M059J (cell line): ENCODE measurements at places on chromosomes 2 and 18.

DNA sequence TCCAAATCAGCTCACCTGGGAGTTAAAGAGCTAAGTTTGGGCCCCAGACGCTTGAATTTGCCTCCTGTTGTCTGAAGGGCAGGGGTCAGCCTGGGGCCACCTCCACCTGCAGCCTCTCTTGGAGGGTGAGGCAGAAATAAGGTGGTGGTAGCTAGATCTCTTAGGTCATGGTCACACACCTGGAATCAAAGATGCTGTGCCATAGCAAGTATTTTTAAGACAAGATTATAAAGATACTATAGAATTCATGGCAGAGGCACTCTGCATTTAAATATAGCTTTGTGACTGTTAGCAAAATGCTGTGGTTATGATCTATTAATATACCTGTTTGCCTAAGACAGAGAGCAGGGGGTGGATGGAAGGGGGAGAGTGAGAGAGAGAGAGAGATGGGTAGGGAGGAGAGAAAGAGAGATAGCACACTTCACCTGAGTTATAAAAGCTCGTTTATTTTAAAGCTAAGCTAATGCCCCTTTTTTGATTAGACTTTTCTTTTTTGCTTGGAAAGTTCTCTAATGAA is 242.7 kb downstream of the TMEM182 start:
- DNase-seq = no peak

DNA sequence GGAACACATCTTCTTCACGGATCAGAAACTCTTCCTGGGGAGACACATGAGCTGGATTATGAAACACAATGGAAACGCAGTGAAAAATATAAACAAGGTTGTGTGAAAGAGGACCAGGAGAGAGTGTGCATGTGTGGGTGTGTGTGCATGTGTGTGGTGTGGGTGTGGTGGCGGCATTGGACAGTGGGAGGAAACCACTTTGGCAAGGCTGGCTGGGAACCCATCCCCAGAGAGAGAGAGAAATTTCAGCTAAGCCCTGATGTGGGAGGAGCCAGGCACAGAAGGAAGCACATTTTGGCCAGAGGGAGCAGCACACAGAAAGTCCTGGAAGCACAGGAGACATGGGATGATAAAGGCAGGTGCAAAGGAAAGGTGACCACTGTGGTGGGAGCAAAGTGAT is 147.6 kb upstream of the COPS8 start:
- DNase-seq = no peak

DNA sequence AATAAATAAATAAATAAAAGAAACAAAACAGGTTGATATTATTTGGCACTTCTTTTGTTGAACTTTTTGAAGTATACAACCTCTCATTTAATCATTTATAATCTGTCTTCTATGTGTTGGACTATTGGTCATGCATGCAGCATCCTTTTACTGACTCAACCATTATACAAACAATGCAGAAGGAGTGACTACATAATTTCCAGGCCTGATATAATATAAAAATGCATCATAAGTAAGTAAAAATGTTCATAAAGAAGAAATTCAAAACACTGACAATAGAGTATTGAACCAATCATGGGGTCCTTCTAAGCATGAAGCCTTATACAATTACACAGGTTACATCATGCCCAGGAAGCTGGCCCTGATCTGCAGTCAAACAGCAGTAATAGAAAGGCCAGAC is 141.5 kb upstream of the FN1 start:
- no peak for DNase-seq

DNA sequence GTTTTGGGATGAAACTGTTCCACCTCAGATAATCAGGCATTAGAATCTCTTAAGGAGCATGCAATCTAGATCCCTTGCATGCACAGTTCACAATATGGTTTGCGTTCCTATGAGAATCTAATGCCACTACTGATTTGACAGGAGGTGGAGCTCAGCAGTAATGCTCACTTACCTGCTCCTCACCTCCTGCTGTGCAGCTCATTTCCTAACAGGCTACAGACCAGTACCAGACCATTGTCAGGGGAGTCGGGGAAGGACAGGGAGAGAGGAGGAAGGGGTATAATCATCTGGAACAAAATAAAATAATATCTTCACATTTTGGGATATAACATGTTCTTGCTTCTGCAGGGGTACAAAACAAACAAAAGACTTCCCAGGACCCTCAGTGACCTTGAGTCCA is 532.0 kb upstream of the FSHR start:
- DNase-seq = no peak

DNA sequence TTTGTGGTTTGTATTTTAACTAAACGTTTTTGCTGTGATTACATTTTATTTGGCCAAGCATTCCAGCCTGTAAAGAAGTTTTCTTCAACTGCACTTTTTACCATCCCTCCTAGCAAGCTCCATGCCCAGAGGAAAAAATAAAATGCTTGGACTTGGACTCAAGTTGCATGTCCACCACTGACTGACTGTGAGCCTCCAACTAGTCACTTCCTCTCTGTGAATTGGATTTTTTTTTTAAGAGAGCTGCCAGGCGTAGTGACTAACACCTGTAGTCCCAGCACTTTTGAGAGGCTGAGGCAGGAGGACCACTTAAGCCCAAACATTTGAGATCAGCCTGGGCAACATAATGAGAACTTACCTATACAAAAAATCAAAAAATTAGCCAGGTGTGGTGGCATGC is 1185.2 kb upstream of the PIK3C3 start:
- peak; percentile 62 for DNase-seq

DNA sequence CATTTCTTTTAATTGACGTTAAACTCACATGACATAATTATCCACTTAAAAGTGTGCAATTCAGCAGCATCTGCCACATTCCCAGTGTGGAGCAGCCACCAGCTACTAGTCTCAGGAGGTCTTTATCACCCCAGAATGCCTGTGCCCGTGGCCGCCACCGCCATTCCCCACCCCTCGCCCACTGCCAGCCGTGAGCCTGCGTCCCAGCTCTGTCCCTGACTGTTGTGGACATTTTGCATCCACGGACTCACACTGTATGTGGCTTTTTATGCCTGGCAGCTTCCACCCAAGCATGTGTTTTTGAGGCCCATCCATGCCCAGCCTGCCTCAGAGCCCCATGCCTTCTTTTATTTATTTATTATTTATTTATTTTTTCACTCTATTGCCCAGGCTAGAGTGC is 9.2 kb downstream of the BOK start:
- DNase-seq = no peak

DNA sequence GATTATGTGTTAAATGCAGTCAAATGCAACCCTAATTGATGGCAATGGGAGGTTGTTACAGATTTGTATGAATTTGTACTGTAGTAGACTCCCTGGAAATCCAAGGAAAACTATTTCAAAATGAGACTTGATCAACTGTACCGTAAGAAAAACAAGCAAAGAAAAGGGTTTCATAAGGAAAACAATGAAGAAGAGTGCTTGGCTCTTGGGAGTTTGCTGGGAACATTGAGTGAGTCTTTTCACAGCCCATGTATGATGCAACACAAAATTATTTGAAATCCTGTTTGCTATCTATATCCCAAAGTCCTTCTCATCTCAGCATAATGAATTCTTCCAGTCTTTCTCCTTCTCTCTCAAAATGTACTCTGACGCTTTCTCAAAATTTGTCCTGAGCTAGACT is 67.0 kb upstream of the OSR1 start:
- DNase-seq = no peak

- no peak for DNase-seq
Measured at GRCh38 chr2:52611759-52612158, 1155.8 kb upstream of the CHAC2 start.

- DNase-seq = no peak
Measured at GRCh38 chr2:203925512-203926158, 10.9 kb upstream of the ICOS start.

DNA sequence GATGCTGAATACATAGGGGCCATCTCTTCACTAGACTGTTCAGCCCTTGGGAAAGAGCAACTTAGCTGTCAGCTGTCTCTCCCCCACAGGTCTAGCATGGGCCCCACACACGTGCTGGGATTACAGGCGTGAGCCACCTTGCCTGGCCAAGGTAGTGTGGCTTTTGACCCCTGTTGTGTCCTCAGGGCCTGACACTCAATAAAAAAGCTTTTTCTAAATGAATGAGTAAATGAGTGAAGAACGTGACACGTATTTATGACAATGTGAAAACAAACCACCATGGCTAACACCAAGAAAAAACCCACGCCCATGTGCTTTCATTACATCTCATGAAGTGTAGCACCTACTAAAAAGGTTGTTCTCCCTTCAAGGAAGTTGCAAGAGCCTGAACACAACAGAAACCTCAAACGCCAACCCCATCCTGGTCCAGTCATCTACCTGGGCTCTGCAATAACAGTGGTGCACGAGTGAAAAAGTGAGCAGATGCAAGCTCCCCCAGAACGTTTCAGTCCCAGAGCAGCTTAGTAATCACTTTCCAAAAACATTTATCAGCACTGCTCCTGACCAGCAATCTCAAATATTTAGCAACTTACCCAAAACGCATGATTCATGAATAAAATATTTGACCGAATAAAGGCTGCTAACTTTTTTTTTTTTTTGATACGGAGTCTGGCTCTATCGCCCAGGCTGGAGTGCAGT is 3.4 kb downstream of the WDFY1 start:
- DNase-seq = peak; percentile 93

DNA sequence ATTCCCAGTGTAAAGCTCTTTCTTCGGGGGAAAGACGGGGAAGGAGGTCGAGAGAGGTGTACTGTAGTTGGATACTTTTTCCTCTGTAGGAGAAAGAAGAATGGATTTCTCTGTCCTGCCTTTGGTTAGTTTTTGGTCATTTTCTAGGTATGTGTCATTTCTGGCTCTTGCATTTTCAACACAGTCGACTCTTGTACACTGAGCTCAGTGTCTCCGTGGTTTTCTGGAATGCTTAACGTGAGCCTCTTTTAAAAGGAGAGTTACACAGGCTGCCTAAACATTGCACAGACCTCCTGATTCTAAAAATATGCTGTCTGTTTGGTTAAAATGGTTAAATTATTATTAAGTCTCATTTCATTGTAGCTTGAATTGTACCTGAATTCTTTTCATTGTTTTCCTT is 21.8 kb upstream of the GLS start:
- peak; percentile 90 for DNase-seq

DNA sequence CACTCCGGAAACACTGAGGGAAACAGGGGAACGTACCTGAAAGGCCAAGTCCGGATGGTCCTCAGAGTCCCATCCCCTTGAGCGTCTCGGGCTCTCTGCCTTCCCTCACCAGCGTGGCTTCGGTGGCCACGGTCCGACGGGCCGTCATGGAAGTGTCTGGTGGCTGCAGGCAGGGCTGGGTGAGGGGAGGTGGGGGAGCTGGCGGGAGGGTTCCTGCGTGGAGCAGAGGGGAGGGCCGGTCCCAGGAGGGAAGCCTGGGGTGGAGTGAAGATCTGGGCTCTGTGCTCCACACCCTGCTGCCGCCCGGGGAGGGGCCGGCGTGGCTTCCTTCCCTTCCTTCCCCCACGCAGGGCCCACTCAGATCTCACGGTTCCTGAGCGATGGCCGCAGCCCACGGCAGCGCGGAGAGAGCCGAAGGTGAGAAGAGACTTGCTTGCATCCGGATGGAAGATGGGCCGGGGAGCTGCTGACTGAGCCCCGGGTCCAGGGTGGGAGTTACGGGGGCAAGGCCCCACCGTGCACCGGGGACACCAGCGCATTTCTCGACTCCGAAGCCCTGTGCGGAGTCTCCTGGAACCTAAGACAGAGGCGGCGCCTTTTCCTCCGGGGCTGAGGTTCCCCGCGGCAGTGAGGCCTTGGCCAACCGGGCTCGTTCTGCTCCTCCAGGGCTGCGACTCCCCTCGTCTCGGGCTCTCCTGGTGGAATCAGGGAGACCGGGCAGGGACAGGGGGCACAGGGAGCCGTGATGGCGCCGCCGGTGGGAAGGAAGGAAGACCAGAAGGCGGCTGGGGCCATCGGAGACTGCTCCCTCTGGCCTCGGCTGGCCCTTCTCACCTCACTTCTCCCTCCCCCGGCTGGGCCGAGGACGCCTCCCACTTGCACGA is 49.1 kb downstream of the KCNF1 start:
- no peak for DNase-seq

- no peak for DNase-seq
Measured at GRCh38 chr2:237892984-237893595, 33.7 kb downstream of the RAMP1 start.

DNA sequence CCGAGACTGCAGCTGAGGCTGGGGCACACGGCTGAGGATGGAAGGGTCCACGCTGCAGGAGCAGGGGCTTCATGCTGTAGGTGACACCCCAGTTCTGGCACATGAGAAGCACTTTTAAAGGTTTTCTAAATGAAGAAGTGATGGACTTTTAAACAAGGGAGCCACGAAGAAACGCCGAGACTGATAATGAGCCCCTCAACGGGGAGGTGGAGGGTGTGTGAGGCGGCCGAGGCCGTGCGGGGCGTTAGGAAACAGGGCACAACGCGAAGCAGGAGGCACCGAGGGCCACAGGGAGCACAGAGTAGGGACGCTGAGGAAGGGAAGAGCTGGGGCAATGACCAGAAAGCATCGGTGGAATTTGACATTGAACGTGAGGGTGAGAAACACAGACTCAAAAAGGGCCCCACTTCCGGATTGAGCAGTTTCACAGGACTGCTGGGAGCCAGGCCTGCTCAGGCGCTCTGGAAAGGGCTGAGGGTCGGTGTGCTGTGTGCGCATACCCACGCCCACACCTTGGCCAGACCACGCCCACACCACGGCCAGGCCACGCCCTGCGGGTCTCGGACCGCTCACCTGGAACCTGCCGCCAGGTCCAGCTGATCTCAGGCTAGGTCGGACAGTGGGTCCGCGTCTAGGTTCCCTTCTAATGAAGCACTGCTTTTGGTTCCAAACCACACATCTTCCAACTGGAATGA is 115.7 kb downstream of the GYPC start:
- no peak for DNase-seq

DNA sequence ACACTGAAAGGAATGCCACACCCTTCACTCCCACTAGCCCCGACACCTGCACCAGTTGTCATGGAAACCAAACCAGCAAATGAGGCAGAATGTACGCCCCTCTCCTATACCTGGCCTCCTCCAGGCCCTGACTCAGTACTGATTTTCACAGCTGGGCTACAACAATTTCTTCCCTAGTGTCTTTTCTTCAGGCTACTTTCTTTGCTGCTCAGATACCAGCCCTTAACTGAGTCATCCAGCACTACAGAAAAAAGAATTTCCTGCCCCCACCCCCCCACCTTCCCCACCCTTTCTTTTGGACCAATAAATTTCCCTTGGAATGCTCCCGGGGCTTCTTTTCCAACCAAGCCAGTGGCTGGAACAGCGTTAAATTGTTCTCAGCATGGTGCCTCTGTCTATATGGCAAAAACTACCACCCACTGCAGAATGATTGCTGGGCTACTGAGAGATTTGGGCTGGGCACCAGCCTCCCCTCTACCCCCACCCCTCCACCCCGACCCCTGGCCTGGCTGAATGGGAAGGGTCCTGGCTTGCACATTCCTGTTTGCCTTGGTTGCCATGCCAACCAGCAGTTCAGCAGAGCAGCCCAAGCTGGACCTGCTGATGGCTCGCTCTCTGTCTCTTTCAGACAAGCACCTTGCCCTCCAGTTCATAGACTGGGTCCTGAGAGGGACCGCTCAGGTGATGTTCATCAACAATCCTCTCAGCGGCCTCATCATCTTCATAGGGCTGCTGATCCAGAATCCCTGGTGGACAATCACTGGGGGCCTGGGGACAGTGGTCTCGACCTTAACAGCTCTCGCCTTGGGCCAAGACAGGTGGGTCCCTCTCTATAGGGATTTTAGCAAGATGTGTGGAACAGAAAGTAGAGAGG is 11.3 kb downstream of the SLC14A2 start:
- DNase-seq = peak; percentile 70

- DNase-seq = peak; percentile 15
Measured at GRCh38 chr2:229661478-229661877, 52.9 kb downstream of the DNER start.
